Activated CD4-positive, alpha-beta T cell treated with anti-CD3 and anti-CD28 coated beads, Interleukin-2, amount 10 ng/mL, durations not matched to agents 7 days and 5 days (primary cell): ENCODE measurements at places on chromosomes 5 and 9.

GRCh38 chr5:135916638-135917263 is 21.1 kb upstream of the IL9 start:
- no peaks in the 10 kb centered on the region for H3K4me1 ChIP-seq
- H3K4me3 ChIP-seq, result no peak overlapping the region
- peaks cover 42% of the 10 kb centered on the region for H3K27me3 ChIP-seq

DNA sequence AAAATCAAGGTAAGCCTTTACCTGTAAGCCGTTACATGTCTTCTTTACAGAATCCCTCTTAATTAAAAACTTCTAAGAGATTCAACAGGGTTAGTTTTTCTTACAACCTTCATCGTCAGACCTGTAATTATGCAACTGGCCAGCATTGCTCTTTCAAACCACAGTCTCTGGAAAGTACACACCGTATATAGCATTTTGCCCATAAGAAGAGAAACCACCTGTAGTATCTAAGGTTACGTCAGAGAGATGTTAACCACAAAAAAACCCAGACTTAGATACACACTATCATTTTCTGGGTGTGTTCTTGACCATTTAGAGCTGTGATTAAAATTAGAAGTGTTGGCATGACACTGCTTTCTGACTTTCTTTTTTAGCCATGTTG is 140.0 kb downstream of the MUSK start:
- no peaks in the 10 kb centered on the region for H3K27me3 ChIP-seq
- H3K4me1 ChIP-seq, result no peaks in the 10 kb centered on the region
- no peak overlapping the region for H3K4me3 ChIP-seq
- no peak overlapping the region for H3K27ac ChIP-seq
- H3K36me3 ChIP-seq, result no peaks in the 10 kb centered on the region

DNA sequence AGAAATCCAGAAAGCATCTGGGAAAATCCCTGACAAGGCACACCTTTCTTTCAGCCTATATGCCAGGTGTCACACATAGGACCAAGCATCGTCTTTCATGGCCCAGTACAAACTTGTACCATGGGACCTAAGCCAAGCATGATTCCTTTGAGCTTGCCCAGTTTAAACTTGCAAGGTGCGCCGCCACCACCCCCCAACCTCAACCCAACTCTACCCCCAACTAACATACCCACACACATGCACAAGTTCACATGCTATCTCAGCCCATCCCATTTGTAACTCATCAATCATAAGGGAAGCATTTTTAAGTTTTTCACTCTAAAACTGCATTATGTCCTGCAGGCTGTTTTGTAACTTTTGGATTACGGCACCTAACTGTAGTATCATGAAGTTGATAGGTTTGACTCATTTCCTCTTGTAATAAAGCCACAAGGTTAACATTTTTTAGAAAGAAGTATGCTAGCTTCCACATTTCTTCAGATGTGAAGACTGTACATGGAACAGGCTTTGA is 145.9 kb upstream of the FST start:
- no peak for DNase-seq
- no peak overlapping the region for H3K4me3 ChIP-seq
- H3K36me3 ChIP-seq, result no peaks in the 10 kb centered on the region
- no peaks in the 10 kb centered on the region for H3K27me3 ChIP-seq
- no peak overlapping the region for H3K27ac ChIP-seq
- no peaks in the 10 kb centered on the region for H3K4me1 ChIP-seq

DNA sequence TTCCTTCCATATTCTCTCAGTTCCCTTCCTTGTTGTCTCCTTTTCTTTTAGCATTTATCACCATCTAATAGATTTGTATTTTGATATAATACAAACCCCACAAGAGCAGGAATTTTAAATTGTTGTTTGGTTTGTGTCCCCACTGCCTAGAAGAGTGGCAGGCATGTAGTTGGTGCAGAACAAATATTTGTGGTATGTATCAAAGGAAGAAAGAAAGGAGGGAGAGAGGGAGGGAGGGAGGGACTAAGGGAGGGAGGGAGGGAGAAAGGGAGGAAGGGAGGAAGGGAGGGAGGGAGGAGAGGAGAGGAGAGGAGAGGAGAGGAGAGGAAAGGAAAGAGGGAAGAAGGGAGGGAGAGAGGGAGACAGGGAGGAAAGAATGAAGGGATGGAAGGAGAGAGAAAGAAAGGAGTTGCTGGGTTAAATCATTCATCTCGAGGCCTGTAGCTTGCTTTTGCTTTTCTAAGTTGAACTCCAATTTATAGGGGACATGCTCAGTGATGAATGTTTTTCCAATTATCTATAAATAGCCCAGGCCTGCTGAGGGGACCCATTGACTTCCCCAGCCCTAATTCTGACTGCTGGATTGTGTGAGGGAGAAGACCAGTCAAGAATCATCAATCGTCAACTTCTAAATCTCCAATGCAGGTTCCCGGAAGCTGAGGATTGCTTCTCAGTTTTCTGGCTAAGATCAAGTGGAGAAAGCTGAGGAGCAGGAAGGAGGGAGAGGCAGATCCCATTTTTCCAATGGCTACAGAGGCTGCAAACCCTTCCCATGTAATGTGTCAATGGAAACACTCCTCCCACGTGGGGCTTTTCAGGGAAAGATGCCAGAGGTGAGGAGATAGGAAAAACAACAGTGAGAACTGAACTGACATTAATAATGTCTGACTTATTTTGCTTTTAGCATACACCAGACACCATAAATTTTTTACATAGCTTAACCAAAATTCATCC is 320.7 kb downstream of the ASTN2 start:
- no peak overlapping the region for H3K4me3 ChIP-seq
- H3K4me1 ChIP-seq, result no peaks in the 10 kb centered on the region
- H3K36me3 ChIP-seq, result no peaks in the 10 kb centered on the region
- no peak for DNase-seq
- H3K27ac ChIP-seq, result no peak overlapping the region

DNA sequence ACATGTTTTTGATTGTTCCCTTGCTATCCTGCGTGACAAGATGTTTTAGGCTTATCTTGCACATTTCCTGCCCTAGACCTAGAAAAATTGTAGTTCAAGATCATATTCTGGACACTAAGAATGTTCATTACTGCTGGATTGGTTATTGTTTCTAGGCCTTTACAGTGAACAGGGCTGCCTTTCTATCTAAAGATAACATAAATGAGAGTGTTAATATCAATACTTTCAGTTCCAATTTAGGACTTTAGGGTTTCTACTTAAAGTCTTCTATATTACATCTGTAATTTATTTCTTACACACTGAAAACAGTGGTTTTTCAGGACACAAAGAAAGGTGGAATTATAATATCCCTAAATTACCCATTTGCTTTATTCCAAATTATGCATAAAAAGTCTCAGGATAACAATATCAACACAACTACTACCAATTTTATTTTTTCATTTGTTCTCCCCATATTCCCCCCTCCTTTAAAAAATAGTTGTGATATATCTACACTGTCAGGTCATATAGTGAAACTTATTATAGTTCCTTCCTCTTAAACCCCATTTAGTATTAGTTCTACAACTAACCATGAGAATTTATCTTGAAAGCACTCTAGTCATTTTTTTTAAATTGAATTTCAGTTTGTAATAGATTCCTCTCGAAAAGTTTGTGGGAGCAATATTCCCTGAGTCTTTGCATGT is 293.9 kb upstream of the RIOK2 start:
- H3K4me3 ChIP-seq, result no peak overlapping the region
- H3K27me3 ChIP-seq, result no peaks in the 10 kb centered on the region
- H3K36me3 ChIP-seq, result no peaks in the 10 kb centered on the region
- no peaks in the 10 kb centered on the region for H3K4me1 ChIP-seq
- H3K27ac ChIP-seq, result no peak overlapping the region

GRCh38 chr9:129108083-129108804 is 2.3 kb downstream of the CRAT start:
- DNase-seq, result no peak
- H3K4me1 ChIP-seq, result peaks cover 23% of the 10 kb centered on the region
- H3K27ac ChIP-seq, result no peak overlapping the region

DNA sequence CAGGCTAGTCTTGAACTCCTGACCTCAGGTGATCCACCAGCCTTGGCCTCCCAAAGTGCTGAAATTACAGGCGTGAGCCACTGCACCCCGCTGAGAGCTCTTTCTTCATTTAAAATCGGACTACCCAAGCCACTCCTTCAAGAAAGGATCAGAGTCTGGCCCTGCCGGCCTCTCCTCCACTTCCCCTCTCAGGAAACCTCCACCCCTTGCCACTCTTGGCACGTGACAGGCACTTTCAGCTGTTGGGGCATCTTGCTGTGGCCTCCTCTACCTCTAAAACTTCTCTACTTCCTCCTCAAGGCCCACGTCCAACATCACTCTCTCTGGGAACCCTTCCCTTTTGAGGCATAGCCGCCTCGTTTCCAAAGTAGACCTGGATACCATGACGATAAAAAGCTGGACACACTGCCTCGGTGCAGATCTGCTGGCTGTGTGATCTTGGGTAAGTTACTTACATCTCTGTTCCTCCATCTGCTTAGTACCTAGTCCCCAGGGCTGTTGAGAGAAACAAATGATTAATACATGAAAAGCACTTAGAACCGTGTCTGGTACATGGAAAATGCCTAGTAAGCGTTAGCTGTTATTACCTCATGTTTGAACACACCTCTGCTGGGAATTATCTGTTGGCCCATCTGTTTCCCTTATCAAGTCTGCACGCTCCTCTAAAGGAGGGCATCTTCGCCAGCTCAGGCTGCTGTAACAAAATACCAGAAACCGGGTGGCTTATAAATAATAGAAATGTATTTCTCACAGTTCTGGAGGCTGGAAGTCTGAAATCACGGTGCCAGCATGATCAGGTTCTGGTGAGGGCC is 55.3 kb downstream of the SMIM23 start:
- peaks cover 5% of the 10 kb centered on the region for H3K4me1 ChIP-seq
- H3K36me3 ChIP-seq, result no peaks in the 10 kb centered on the region
- no peak overlapping the region for H3K4me3 ChIP-seq

DNA sequence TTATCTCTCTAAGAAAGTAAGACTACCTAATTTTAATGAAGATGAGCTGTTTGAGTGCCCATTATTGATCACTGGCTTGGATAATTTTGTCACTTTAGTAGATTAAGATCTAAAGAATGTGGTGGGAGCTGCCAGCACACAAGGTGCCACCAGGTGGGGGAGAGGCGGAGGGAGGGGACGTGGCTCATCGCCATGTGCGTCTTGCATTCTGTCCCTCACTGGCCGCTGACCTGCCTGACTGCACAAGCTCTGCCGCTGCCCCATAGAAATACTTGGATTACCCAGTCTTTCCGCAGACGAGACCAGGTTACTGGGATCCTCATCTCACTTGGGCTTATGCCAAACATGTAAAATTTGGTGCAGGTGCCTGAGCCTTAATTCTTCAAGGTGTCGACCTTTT is 37.6 kb downstream of the RHOBTB3 start:
- H3K27me3 ChIP-seq, result peaks cover 3% of the 10 kb centered on the region
- H3K4me3 ChIP-seq, result no peak overlapping the region
- H3K36me3 ChIP-seq, result no peaks in the 10 kb centered on the region
- DNase-seq, result no peak
- H3K27ac ChIP-seq, result no peak overlapping the region

GRCh38 chr9:37309136-37309535 is 113.4 kb upstream of the GRHPR start:
- peaks cover 24% of the 10 kb centered on the region for H3K36me3 ChIP-seq
- H3K27me3 ChIP-seq, result no peaks in the 10 kb centered on the region
- H3K4me1 ChIP-seq, result peaks cover 7% of the 10 kb centered on the region
- H3K27ac ChIP-seq, result no peak overlapping the region

DNA sequence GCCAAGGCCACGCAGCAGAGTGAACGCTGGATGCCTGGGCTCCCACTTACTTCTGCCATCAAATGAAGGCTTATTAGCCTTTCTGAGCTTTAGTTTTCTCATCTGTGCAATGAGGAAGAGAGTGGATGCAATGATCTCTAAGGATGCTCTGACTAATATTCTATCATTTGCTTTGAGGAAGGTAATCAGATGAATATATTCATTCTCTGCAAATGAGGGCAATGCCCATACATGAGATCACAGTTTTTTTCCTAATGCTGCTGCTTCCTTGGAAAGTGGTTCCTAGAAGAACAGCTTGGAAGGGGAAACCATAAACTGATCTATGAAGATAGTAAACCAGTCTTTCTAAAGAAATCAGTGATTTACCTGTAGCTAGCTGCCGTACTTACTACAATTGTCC is 152.4 kb downstream of the NSG2 start:
- H3K36me3 ChIP-seq, result no peaks in the 10 kb centered on the region
- DNase-seq, result no peak
- no peak overlapping the region for H3K27ac ChIP-seq
- H3K27me3 ChIP-seq, result no peaks in the 10 kb centered on the region

DNA sequence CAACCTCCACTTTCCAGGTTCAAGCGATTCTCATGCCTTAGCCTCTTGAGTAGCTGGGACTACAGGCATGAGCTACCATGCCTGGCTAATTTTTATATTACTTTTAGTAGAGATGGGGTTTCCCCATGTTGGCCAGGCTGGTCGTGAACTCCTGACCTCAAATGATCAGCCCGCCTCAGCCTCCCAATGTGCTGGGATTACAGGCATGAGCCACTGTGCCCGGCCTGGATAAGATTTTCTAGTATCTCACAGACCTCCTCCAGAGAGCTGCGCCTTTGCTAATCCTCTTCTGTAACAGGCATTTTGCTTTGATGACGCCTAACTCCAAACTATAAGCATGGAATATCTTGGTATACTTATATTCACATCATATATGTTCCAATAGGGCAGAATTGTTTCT is 99.4 kb downstream of the FSTL4 start:
- H3K27ac ChIP-seq, result no peak overlapping the region
- no peaks in the 10 kb centered on the region for H3K36me3 ChIP-seq
- H3K4me1 ChIP-seq, result peaks cover 8% of the 10 kb centered on the region
- no peak for DNase-seq
- no peak overlapping the region for H3K4me3 ChIP-seq

DNA sequence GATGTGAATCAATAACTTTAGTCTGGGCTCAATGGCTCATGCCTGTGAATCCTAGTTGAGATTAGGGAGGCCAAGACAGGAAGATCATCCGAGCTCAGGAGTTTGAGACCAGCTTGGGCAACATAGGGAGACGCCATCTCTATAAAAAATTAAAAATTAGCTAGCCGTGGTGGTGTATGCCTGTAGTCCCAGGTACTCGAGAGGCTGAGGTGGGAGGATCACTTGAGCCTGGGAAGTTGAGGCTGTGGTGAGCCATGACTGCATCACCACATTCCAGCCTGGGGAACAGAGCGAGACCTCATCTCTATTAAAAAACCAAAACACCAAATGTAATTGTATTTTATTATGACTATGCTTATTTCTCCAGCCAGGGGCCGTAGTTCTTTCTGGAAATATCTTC is 69.6 kb upstream of the NR5A1 start:
- H3K27ac ChIP-seq, result no peak overlapping the region
- no peaks in the 10 kb centered on the region for H3K36me3 ChIP-seq
- no peak overlapping the region for H3K4me3 ChIP-seq

DNA sequence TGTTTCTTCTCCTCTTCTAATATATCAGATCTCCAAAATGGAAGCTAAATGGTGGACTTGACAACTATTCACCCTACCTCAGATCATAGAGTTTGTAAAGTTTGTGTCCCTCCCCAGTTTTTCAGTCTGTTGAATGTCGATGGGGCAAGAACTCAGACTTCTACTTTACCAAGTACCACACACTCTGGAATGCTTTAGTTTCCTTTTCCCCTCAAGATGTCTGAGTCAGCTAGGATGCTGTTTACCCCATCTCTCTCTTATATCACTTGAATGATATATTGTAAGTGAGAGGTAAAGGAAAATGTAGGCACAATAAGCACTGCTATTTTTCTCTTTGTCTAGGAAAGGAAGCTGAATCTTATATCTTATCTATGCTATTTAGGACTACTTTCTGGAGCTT is 25.9 kb upstream of the TAL2 start:
- H3K4me1 ChIP-seq, result no peaks in the 10 kb centered on the region
- DNase-seq, result no peak
- no peak overlapping the region for H3K4me3 ChIP-seq
- H3K36me3 ChIP-seq, result peaks cover 6% of the 10 kb centered on the region
